ENCODE measurements at places on chromosomes 3 and 15.

- DNase-seq: no peak
Observed at GRCh38 chr3:113507501-113508067, 7.4 kb downstream of the SPICE1 start.

DNA sequence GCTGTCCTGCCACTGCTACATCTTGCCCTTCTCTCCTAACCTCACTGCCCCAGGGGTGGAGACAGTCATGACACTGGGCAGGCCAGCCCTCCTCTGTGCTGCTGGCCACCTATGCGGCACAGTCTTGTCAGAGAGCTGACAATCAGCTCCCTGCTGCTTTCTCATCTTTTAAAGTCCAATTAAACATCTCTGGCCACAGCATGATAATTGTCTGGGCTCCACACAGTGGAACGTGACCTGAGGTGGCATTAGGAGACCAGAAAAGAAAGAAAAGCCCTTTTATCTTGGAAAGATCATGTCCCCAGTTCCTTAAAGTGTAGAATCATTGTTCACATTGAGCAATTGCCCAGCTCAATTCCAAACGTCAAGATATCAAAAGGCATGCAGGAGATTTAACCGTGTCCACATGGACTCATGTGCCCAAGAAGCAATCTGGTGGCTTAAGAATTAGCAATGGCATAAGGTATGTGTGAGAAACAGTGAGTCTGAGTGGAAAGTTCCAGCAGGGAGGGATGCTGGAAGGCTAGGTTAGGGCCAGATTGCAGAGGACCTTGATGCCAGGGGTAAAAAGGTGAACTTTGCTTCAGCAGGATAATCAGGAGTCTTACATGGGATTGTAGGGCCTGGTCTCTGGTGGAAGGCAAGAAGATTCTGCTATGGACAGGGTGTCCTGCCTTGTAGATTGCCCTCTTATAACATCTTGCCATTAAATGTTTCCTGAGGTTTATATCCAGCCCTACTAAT lies 15.3 kb upstream of the CACNA1D start:
- DNase-seq: no peak

DNA sequence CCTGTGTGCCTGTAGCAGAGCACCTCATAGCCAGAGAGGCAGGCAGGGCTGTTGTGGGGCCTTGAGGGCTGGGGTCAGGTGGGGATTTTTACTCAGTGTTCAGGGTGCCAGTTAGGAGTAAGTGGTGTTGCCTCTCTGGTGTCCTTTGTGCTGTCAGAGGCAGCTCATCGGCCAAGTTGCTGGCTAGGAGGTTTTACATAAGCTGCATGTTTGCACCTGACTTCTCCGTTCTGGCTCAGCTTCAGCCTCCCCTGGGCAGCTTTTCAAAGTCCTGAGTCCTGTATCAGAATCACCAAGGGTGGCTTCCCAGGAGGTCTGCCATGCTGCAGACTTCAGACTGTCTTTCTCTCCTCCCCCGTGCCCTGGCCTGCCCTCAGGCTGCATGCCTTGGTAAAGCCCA lies 242.6 kb upstream of the TPM1 start:
- DNase-seq: no peak

DNA sequence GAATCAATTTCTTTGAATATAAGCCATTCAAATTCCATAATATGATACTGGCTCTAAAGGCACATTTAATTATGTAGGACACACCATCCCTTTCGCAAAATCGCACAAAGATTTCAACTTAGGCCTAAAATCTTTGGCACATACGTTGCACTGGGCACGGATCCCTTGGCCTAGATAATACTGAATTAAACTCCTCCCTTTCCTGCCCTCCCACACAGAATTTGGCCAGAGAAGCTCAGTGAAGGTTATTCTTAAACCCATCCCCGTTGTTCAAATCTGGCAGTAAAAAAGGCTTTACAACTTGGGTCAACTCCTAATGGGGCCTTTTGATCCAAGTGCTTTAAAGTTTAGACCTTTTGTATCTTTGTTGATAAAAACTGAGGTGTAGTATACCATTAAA lies 247.2 kb downstream of the PTPRG start:
- no peak for DNase-seq

GRCh38 chr15:39934397-39935071 lies 619 bp downstream of the EIF2AK4 start:
- DNase-seq: no peak

DNA sequence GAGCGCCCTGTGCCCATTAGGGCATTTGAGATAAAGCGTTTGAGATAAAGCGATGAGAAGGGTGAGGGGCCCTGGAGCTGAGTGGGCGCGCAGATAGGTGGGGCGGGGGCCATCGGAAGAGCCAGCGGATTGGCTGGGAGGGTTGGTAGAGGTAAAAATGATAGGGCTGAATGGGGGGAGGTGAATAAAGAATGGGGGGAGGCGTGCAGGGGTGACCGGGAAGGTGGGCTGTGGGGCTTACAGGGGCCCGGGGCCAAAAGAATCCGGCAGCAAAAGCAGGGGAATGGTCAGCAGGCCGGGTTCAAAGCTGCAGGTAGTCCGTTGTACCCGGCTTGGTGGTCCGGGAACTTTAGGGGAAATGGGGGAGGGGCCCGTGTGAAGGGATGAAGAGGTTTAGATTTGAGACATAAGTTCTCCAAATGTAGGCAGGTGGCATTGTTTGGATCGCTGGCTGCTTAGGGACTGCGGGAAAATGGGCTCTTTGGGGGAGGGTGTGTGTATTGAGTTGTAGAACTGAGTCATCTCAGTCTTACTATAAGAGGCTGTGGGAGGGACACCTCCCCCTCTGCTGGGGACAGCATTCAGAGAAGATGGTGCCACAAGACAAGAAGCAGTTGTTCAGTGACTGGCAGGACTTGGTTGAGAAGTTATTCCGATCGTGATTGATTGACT lies 610 bp downstream of the ARID3B start:
- DNase-seq: peak; percentile 61

GRCh38 chr3:197338586-197338985 lies 40.2 kb upstream of the DLG1 start:
- no peak for DNase-seq

- DNase-seq: no peak
Observed at GRCh38 chr15:44458429-44458828, 31.0 kb downstream of the CTDSPL2 start.

- no peak for DNase-seq
Observed at GRCh38 chr3:138007898-138008297, 2.1 kb upstream of the CLDN18 start.

DNA sequence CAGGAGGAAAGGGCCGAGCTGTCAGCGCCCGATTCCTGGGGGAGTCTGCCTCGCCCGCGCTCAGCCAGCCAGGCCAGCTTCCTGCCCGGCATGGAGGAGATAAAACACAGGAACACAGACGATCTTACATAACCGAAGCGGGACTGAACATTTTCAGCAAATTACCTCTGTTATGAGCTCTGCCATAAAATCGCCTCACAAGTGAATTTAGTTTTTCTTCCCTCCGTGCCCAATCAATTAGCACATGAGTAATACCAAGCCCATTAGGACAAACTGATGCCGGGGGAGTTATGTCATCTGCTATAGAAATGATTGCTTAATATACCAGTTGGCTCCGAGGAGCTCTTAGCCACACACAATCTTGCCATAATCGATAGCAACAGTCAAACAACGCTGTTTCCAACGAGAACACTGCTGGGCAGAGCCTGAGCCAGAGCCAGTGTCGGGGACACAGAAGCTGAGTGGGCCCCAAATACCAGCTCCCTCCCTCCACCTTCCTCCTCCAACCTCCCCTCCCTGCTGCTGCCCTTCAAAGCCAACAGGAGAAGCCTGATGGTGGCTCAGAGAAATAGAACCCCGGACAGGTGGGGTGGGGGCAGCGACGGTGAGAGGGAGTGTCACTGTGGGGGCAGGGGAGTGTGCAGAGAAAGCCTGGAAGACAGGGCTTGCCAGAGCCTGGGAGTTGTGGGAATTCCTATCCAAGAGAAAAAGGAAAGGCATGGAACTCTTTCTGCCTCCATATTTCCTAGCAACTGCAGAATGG lies 279.4 kb upstream of the TLE3 start:
- DNase-seq: no peak

Measured in stimulated activated CD4-positive, alpha-beta T cell treated with anti-CD3 and anti-CD28 coated beads, Interleukin-4, amount 100 ng/mL, for 1 hour (primary cell).